ENCODE measurements at places on chromosomes 2 and 18. TPM values are rescaled to one million over a fixed set of nuclear protein-coding genes. Genes with fewer than 3 reads are reported as not detected.

DNA sequence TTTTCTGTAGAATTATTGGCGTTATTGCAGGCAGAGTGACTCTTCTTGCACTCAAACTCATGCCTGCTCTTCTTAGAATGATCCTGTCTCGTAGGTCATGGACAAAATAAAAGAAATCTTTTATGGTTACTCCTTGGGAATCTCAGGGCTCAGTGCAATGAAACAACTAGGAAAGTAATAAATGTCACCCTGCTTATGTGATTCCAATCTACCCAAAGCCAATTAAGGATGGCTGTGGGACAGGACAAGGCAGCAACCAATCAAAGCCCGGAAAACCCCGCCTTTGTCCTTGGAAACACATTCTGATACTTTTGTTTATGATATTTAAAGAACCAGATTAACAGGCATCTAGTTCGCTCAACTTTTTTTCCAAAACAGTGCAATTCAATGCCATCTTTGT lies 53.0 kb downstream of the GRB14 start:
- no peak for DNase-seq

DNA sequence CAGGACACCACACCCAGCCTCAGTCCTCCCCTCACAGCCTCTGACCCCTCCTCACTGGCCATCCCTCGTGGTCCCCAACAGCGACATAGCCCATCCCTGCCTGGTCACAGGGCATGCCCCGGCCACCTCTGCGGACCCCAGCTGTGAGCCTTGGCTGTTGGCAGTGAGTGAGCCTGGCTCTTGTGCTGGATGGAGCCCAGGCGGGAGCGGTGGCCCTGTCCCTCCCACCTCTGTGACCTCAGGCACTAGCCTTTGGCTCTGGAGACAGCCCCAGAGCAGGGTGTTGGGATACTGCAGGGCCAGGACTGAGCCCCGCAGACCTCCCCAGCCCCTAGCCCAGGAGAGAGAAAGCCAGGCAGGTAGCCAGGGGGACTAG lies 7.9 kb downstream of the DES start:
- no peak for DNase-seq

DNA sequence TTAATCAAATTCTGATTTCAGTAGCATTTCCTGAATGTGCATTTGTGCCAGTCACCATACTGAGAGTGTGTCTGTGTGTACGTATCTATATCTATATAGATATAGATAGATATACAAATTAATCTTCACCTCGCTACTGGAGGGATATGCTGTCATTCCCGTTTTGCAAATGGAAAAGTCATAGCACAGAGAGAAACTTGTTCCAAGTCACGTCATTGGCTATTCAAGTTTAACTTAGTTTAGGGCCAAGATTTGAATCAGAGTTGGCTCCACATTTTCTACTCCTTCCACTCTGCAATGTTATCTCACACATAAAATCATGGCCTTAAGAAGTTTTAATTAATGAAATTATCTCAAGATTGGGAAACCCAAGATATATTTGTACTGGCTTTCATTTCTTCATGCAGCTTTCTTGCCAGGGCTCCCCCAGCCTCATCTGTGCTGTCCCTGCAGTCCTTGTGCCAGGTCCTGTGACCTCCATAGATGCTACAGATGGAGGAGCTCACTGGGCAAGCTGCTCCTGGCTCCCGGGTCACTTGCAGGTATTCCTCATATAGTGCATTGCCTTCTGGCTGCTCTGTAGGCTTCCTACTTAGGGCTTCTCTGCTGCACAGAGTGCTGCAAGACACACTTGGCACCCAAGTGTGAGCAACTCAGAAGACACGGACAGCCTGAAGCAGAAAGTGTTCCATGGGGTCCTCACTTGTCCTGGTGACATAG lies 245.8 kb downstream of the KCNS3 start:
- no peak for DNase-seq

DNA sequence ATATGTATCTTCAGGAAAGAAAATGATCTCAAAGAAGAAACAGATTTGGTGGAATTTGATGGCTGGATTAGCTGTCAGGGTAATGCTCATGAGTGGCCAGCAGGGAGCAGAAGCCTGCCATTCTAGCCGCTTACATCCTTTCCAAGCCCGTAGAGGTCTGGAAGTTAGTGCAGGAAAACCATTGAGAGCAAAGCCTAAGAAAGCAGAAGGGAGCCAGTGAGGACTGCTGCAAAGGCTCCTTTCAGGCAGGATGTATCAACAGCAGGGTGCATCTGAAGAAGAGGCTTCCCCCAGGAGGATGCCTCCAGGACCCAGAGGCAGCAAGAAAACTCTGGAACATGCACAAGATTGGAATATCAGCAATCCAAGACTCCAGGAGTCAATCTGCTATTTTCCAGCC lies 22.9 kb upstream of the LBH start:
- DNase-seq = peak; percentile 53

- DNase-seq = no peak
Measured at GRCh38 chr2:61420991-61421544, 49.8 kb downstream of the USP34 start.

- no peak for DNase-seq
Measured at GRCh38 chr2:106537047-106537446, 49.9 kb downstream of the CD8B2 start.

GRCh38 chr2:46974174-46974573 lies 58.6 kb upstream of the MCFD2 start:
- DNase-seq = no peak

LRRC30 gene
- not detected for total RNA-seq

MAPRE3 gene
- 2.7 TPM for total RNA-seq

IL36G gene
- not detected for total RNA-seq

DNA sequence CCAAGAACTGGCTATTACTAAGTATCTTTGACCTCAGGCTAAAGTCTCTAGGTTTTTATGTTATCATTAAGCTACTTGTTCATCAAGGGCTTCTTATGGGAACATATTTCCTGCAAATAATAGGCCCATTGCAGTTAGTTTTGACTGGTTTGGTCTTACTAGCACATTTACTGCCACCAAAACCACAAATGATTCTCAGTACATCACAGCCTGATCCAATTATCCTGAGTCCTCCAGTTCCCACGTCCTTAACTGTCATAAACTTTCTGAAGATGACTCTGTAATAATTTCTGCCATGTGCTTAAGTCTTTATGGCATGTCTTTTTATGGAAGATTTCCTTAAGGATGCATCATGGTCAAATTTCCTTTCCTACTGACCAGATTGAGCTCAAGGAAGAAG lies 123.3 kb upstream of the TANK start:
- DNase-seq = no peak

GRCh38 chr2:134395779-134396178 lies 141.9 kb downstream of the MGAT5 start:
- DNase-seq = no peak

GRCh38 chr2:74876081-74876886 lies 42.4 kb downstream of the HK2 start:
- DNase-seq = peak; percentile 31

GRCh38 chr2:238569507-238570195 lies 142.9 kb downstream of the ASB1 start:
- DNase-seq = no peak

CDH7 gene
- 5.7 TPM for total RNA-seq

DCDC2C gene
- total RNA-seq = not detected

DNA sequence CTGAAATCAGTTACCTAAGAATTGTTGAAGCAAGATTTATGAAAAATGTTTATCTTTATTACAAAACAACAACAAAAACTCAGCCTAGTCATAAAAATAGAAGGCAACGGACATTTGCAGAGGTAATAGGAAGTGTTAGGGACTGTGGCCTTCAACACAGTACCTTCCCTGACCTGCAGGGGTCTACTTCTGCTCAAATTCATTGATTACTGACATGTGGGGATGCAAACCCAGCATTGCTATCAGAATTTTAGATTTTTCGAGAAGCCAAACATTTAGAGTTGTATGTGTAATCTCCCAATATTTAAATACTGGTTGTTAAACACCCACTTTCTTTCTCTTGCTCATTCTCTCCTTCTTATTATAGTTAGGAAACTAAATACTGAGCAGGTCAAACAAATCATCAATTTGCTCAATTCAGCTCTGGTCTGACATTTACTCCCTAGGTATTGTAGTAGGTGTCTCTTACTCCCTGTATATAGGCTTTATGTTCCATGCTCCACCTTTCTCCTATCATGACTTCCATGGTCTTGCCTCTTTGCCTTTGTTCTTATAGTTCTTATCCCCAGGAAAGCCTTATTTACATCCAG lies 198.5 kb downstream of the UBE2E3 start:
- DNase-seq = no peak

- DNase-seq = peak; percentile 26
Measured at GRCh38 chr2:62787386-62787785, 81.9 kb downstream of the EHBP1 start.

HOXD9 gene
- total RNA-seq = 2.1 TPM

ST6GAL2 gene
- 0.37 TPM for total RNA-seq

- no peak for DNase-seq
Measured at GRCh38 chr18:58593938-58594337, 35.0 kb downstream of the ALPK2 start.

- no peak for DNase-seq
Measured at GRCh38 chr2:109110170-109110569, 18.8 kb upstream of the SH3RF3 start.

- DNase-seq = no peak
Measured at GRCh38 chr2:152583512-152584229, 133.6 kb downstream of the PRPF40A start.

GPR75 gene
- 1.4 TPM for total RNA-seq

GRCh38 chr18:9814431-9814830 lies 71.3 kb upstream of the TXNDC2 start:
- DNase-seq = peak; percentile 61

LIMS4 gene
- total RNA-seq = not detected

- no peak for DNase-seq
Measured at GRCh38 chr2:72326759-72327158, 179.1 kb upstream of the CYP26B1 start.

MAP2 gene
- total RNA-seq = 5.3 TPM

- DNase-seq = no peak
Measured at GRCh38 chr2:29250977-29251376, 135.8 kb downstream of the CLIP4 start.

TMEM37 gene
- total RNA-seq = 1.5 TPM

DNA sequence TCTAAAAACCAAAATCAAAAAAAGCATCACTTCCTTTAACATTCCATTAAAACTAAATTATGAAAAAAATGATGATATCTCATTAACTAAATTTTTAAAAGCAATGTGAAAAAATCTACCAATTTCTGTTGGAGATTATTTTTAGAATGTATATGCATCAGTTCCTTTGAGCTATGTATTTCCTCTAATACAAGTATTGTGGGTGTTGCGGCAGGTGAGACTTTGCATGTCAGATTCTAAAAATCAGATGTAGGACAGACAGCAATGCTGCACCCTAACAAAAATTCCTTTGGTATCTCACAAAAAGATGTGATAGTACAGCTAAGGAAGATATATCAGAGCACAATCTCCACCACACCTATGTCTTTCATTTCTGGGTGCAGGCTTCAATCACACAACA lies 6.8 kb downstream of the MBD2 start:
- no peak for DNase-seq

DNA sequence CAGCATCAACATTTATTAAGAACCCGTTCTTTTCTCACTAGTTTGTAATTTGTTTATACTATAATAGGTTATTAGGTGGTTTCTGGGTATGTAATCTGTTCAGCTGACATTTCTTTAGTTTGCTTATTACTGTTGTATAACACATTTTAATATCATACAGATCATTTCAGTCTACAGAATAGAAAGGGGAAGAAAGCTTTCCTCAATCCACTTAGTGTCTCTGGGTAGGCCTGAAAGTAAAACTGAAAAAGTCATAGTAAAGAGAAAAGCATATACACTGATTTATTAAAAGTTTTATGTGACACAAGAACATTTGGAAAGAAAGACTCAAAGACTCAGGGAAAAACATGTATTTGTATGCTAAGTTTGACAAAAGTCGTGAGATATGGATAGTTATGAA lies 16.8 kb upstream of the KCNJ3 start:
- no peak for DNase-seq

DNA sequence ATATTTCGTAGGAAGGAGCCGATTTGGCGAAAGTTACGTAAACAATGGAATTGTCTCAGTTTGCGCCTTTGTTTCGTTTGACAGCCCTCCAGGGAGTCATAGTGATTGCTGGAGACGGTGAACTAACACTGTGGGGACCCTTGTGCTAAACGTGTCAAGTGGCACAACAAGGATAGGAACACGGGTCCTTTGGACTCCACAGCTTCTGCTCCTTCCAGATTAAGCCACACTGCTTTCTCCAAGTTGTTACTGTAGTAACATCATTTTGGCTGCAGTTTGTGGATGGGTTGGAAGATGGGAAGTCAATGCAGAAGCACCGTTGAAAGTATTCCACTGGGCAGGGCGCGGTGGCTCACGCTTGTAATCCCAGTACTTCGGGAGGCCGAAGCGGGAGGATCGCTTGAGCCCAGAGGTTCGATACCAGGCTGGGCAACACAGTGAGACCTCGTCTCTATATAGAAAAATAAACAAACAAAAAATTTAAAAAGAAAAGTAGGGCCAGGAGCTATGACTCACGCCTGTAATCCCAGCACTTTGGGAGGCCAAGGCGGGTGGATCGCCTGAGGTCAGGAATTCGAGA lies 636 bp upstream of the IMMT start:
- no peak for DNase-seq

- no peak for DNase-seq
Measured at GRCh38 chr2:73215254-73215653, 1.2 kb downstream of the SMYD5 start.

GRCh38 chr18:60485201-60485600 lies 112.6 kb upstream of the MC4R start:
- DNase-seq = no peak

GRCh38 chr2:203748331-203749126 lies 42.1 kb downstream of the CD28 start:
- no peak for DNase-seq

- DNase-seq = peak; percentile 67
Measured at GRCh38 chr2:28613633-28614501, 118.0 kb downstream of the PLB1 start.

GRCh38 chr2:217527590-217528202 lies 475.1 kb downstream of the TNS1 start:
- no peak for DNase-seq

- DNase-seq = no peak
Measured at GRCh38 chr2:85978883-85979780, 90.3 kb upstream of the ST3GAL5 start.

DNA sequence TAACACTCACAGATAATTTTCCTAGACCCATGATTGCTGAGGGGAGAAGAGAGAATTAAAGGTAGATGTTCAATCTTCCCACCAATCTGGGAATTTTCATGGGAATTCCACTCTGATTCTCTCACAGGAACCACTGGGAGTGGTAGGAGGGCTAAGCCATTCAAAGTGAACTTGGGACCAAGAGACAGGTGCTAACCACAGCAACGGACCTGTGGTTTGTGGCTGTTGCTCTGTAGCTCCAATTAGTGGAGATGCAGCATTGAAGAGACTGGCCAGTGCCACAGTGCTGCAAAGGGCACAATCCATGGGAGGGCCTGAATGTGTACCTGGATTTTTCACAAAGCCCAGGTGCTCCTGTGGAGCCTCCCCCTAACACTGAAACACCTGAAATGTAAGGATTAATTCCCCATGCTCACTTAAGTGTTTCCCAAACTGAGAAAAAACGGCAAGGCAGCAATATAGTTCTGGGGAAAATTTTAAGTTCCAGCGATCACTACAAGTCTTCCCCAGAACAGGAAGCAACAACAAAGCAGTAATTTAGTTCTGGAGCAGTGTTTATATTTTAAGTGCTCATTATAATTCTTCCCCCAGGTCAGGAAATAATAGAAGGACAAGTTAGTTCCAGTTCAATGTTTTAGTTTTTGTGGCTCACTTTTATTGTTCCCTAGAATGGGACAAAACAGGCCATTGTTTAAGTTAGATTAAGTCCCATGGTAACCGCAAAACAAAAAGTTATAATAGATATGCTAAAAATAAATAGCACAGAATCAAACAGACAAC lies 1045.8 kb downstream of the CNTNAP5 start:
- no peak for DNase-seq

- DNase-seq = no peak
Measured at GRCh38 chr18:12321333-12321732, 13.3 kb downstream of the TUBB6 start.

Measured in H4 (cell line).